CD4-positive, alpha-beta T cell treated with Interleukin-15 for 4 hours (primary cell): ENCODE measurements at places on chromosomes 16 and 17.

DNA sequence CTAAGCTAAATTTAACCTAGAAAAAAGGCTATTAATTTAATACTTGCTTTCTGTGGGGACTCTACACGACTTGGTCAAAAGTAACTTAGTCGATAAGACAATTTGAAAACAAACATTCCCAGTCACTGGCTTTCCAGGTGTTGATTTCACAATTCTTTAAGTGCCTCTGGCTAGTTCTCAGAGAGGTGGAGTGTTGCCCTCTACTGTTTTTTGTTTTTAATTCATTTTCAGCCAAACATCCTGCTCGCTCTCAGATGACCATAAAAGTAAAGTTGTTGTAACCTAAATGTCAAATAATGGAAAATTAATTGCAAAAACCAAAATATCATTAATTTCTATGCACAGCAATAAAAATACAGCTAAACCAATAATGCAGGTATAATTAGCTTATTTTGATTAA is 107.1 kb downstream of the MYO1D start:
- DNase-seq, result no peak

DNA sequence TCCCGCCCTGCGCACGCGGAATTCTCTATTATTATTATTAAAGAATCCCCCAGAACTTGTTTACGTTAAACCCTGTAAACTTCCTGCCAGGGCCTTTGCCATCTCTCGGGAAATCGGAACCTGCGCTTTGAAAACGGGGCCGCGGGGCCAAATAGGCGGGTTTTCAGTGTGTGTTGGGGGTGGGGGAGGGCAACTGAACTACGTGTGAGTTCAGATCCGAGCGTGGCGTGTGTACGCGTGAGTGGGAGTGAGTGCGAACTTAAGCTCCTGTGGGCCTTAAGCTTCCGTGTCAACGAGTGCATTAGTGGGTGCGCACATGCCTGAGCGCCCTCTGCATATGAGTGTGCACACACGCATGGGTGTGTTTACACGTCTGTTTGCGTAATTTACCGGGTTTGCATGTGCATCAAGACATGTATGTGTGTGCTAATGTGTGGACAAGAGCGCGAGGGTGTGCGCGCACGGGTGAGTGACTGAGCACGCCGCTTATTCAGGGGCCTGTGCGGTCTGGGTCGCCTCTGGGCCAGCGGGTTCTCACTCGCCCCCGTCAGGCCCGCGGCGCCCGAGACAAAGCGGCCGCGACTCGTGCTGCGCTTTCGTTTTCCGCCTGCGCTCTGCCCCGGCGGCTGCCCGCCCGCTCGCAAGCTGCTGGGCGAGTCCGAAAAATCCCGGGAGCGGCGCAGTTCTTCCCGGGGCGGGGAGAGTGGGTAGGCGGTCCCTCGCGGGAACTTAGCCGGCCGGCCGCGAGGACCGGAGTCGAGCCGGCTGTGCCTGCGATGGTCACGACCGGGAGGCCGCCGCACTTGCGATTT is 1.2 kb upstream of the FOXF1 start:
- no peak for DNase-seq

DNA sequence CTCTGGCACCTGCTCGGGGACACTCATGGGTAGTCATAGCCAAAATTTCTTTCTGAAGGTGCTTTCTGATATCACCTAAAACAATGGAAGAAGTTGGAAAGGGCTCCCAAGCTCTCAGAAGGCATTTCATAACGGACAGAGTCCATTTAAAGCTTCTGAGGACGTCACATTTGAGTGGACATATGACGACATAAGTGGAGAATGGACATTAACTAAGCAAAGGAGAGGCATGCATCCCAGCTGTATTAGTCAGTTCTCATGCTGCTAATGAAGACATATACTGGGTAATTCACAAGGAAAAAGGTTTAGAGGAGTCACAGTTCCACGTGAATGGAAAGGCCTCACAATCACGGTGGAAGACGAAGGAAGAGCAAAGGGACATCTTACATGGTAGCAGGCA is 260.2 kb upstream of the DYNLRB2 start:
- no peak for DNase-seq

- DNase-seq, result no peak
Measured at GRCh38 chr17:3559270-3559645, 1.6 kb upstream of the TRPV3 start.

- DNase-seq, result no peak
Measured at GRCh38 chr16:17302620-17303019, 168.1 kb downstream of the XYLT1 start.

GRCh38 chr16:27841061-27841801 is 222.3 kb downstream of the GSG1L start:
- no peak for DNase-seq
